ENCODE measurements at places on chromosomes 12 and 14.

DNA sequence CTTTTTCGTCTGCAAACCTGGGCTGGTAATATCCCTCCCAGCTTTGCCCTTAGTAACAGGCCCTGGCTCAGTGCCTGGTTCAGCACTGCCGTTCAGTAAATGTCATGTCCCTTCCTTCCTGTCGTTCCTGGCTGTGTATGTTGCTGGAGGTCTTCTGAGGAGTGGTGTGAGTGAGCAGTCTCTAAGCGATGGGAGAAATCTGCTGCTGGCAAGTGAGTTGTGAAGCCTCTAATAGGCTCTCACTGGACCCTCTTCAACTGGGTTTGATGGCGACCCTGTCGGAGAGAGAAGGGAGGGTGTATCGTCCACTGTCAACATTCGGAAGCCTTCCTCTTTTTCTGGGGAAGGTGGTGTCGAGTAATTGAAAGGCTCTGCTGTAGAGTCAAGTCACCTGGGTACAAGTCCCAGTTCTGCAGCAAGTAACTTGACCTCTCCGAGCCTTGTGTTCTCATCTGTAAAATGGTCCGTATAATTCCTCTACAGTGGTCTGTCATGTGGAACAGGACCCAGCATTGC lies 62.8 kb downstream of the HRK start:
- DNase-seq: peak; percentile 7

- no peak for DNase-seq
Observed at GRCh38 chr12:45191239-45191638, 24.7 kb upstream of the ANO6 start.

GRCh38 chr12:105774037-105774436 lies 364.7 kb downstream of the NUAK1 start:
- no peak for DNase-seq

DNA sequence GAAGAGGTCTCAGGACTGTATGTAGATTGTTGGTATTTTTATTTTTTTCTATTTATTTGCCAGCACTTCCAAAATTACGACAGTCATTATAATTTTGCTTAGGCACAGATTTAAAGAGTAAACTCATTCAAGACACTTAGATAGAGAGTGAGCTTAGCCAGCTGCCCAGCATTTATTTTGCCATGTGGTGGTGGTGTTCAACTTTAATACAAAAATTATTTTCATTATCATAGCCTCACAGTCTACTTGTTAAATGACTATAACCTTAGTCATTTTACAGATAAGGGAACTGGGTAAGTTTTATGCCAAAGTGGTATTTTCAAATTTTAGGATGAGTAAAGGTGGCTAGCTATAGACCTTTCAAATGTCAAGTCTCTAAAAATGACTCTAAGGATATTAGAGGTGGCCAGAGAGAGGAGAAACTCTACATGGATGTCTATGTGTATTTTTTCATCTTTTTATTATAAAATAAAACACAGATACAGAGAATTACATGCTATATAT lies 66.7 kb downstream of the LRRC9 start:
- no peak for DNase-seq

GRCh38 chr14:74941676-74942097 lies 13.7 kb downstream of the PGF start:
- DNase-seq: peak; percentile 51

DNA sequence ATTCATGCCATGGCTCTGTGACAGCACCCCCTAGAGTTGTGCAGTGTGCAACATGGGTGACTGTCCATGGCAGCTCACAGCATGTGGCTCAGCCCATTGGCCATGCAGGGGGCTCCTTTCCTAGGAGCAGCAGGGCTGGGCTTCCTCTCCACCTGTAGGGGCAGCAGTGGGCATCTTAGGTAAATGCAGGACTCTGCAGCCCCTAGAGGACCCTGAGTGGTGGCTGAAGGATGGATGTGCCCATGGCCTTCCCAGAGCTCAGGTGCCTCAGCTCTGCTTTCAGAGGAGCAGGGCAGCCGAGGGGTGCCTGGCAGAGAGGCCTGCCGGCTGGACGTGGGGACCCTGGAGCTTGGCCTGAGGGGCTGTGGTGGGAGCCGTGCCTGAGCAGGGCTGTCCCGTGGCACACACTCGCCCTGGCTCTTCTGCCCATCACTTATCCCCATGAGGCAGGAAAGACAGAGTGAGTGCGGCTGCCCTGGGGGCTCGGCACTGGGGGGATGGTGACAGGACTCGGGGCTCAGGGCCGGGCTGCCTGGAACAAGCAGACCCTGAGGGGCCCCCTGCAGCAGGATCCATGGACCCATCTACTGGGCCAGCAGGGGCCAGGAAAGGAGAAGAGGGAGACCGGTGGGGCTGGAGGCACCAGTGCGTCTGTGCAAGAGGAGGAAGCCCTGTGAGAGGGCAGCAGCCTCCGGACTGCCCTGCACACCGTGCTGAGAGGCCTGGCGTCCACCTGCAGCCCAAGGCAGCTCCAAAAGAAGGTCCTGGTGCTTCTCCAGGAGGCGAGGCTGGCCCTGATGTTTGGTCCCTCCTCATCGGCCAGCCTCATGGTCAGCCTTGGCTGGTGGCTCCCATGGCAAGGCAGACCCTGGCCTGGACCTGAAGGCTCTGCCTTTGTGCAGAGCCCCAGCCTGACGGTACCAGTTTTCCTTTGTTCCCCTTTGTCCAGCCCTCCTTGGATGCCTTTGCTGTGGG lies 7.6 kb downstream of the ADSS1 start:
- DNase-seq: no peak

DNA sequence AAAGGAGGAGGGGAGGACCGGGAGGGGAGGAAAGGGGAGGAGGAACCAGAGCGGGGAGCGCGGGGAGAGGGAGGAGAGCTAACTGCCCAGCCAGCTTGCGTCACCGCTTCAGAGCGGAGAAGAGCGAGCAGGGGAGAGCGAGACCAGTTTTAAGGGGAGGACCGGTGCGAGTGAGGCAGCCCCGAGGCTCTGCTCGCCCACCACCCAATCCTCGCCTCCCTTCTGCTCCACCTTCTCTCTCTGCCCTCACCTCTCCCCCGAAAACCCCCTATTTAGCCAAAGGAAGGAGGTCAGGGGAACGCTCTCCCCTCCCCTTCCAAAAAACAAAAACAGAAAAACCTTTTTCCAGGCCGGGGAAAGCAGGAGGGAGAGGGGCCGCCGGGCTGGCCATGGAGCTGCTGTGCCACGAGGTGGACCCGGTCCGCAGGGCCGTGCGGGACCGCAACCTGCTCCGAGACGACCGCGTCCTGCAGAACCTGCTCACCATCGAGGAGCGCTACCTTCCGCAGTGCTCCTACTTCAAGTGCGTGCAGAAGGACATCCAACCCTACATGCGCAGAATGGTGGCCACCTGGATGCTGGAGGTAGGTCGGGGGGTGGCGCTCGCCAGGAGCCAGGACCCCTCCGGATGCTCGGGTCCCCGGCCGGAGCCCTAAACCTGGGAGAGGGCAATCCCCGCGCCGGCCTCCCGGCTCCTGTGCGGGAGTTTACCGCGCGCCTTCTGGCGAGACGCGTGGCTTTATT lies at the start of gene CCND2:
Gene CCND2 (plus strand): TSS at position 111 of the 744 bp plus-strand sequence. CDS start 279 bp downstream, at position 390.
- DNase-seq: peak; percentile 76

DNA sequence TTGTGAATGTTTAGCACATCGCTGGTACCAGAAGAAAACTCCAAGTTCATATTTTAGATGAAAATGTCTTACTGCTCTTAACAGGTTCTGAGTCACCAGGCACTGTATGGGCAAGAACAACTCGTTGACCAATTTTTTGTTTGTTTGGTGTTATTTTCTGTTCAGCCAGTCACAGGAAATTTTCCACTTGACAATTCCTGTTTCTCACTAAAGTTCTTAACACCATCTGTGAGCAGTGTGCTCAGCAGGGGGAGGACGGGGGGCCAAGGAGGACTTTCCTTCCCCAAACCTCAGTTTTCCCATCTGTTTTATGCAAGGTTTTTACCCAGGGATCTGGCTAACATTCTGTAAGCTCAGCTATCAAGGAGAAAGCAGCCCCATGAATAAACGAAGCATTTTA lies 3.0 kb downstream of the NUAK1 start:
- DNase-seq: no peak

DNA sequence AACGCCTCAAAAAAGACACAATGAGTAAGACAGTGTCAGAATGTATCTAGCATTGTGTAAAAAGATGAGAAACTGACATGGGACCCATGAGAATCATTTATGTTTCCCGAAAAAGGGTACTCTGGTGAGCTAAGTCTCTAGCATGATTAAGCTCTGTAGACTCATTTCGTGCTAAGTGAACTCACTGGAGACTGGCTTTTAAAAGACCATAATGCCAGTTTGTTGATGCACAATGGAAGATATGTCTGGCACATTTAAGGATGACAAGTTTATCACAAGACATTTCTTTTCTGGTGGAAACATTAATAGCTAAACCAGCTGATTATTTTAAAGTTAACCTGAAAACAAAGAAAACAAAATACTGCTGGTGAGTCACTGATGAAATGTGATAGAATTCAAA lies 233.5 kb downstream of the SLC2A13 start:
- DNase-seq: no peak

DNA sequence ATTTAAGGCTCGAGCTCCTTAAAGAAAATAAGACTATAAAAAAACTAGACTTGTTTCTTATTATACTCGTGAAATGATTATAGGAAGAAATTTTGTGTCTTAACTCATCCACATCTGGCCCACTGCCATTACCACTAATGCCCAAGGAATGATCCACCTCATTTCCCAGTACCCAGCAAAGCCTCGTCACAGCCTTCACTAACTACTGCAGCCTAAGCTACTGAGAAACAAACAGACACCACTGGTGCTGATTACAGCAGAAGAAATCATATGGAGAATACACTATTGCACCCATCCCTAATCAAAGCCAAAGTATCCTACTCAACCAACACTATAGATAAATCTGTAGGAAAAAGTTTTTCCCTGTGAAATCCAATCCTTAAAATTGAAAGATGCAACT lies 205.3 kb upstream of the NAV3 start:
- no peak for DNase-seq

- no peak for DNase-seq
Observed at GRCh38 chr14:67335781-67336180, 23.8 kb downstream of the ATP6V1D start.

DNA sequence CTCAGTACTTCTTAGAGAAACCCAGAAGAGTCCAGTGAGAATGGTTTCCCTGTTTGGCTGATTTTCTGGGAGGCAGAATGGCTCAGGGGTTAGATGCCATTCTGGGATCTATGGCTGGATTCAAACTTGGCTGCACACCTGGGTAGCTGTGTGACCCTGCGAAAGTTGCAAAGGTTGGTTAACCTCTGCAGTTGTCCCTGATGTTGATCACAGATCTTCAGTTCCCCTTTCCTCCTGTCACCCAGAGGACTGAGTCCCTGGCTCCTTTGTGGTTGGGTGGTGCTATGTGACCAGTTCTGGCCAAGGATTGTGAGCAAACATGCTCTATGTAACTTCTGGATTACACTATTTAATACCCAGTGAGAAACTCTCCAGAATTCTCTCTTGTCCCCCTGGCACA lies 418.0 kb downstream of the RGS6 start:
- DNase-seq: no peak

DNA sequence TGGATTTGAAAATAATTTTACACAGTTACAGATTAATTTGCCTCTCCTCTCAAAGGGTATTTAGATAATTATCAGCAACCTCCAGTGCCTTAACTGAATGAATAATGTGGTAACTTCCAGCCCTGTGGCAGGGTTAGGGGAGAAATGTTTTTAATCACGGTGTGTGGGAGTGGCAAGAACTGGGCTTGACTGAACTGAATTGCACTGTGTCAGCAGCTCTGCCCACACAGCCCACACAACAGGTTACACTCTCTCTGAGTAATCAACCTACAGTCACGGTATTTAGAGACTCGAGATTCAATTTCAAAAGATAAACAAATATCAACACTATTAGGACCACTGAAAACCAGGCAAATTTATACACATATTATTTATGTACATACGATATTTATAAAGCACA lies 198.5 kb downstream of the KCNC2 start:
- no peak for DNase-seq

DNA sequence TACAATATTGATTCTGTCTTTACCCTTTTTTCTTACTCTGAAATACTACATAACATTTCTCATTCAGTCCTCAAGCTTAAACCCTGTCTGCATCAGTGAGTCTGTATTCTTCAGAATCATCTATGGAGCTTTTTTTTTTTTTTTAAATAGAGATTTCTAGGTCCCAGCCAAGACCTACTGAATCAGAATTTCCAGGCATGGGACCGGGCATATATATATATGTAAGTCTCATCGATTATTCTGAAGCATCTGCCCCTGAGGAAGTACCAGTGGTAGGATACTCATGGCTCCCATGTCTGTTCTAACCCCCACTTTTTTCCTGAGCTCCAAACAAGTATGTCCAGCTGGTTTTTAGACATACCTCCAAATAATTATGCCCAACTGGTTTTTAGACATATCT lies 6.1 kb downstream of the DDX47 start:
- no peak for DNase-seq

DNA sequence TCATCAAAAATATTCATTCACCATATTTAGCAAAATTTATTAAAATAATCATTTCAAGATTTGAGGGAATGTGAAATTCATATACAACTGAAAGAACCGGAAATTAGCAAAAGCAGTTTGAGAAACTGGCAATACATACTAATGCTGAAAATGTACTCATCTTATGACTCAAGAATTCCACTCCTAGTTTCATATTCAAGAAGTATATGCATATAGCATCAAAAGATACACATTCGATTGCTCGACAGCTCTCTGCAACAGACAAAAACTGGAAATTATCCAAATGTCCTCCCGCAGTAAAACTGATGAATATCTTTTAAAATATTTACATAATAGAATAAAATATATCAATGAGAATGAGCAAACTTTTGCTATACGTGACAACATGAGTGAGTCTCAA lies 189.2 kb upstream of the MGAT4C start:
- no peak for DNase-seq

DNA sequence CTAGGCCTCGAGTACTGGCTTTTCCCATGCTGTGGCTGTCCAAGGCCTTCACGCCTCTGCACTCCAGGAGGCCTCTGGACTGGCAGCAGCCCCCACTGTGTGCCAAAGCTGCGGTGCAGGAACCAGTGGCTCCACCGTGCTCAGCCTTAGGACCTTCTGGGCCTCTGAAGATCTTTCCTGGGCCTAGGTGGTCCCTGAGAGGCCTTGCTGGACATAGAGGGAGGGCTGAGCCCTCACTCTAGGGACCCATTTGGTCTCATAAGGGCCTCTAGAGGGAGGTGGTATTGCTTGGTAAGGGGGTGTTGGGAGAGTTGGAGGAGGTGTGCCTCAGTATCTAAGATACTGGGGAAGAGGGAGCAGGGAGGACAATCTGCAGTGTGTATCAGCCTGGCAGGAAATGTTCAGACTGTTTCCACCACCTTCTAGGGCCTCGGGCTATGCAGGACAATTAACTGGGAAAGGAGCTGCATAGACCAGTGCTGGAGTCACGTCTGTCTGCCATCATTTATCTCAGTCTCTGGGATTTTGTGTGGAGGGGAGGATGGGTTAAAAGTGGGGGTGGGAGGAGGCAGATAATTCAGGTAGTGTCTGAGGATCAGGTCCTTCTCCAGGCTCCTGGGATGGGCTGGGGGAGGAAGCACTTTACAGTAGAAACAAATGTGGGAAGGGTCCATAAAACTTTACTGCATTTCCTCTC lies 2.9 kb downstream of the HOXC5 start:
- no peak for DNase-seq

- DNase-seq: no peak
Observed at GRCh38 chr12:10196210-10196609, 16.5 kb upstream of the GABARAPL1 start.

GRCh38 chr12:27290501-27291168 lies 42.0 kb upstream of the BMAL2 start:
- no peak for DNase-seq

Data from activated T-helper 1 cell treated with anti-CD3 and anti-CD28 coated beads, Interleukin-12 subunit alpha, Interleukin-12 subunit beta, Interleukin-2, Interleukin-4 antibody, amounts not matched to agents 30 ng/mL and 10 ng/mL and 1 ng/mL, durations not matched to agents 14 hours and 24 hours and 36 hours (primary cell).